ENCODE measurements at places on chromosomes 5 and 9. TPM values are rescaled to one million over a fixed set of nuclear protein-coding genes. Genes with fewer than 3 reads are reported as not detected.

Gene EPB41L4B
- total RNA-seq = 16.0 TPM

Gene RNF44
- total RNA-seq = 6.9 TPM

Gene GFPT2
- 60.0 TPM for total RNA-seq

Gene TAF11L10
- total RNA-seq = not detected

Gene FGF1
- total RNA-seq = 6.6 TPM

Gene SLC2A6
- 2.0 TPM for total RNA-seq

DNA sequence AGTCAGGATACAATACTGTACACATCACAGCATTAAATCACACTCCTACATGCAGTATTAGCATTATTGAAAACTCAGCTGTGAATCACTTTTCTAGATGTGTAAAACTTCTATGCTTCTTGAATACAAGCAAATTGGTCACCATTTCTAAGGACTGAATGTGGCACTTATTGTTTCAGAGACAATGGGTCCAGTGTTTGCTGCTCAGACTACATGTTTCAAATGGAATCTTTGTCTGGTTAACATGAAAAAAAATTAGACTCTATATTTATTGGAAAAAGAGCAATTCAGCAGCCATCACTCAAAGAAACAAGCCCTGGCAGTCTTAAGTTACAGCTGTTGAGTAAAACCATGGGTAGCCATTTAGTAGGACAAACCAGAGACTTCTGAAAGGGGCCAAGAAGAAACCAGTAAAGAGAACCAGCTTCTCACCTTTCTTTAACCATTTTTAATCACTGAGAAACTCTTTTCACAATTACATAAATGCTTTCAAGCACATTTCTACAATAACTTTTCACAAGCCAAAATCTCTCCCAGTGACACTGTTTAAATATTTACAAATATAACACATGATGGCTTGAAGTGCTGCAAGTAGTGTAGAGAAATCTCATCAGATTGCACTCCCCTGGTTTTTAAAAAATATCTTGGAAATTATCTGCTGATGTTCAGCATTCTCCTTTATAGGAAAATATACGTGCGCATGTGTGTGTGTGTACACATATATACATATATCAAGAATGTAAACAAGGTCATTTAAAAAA, 35.2 kb downstream of the OR2K2 start:
- no peak overlapping the region for H3K4me3 ChIP-seq
- no peaks in the 10 kb centered on the region for H3K4me1 ChIP-seq
- H3K27me3 ChIP-seq = no peaks in the 10 kb centered on the region
- no peak overlapping the region for H3K27ac ChIP-seq

- no peaks in the 10 kb centered on the region for H3K4me1 ChIP-seq
- H3K27me3 ChIP-seq = no peaks in the 10 kb centered on the region
- no peak overlapping the region for H3K27ac ChIP-seq
- DNase-seq = peak; percentile 57
These were observed 15.8 kb downstream of the CWC27 start for GRCh38 chr5:64784451-64785025.

All from breast epithelium (tissue), 4 donors.